ENCODE measurements at places on chromosomes 7 and 10.

DNA sequence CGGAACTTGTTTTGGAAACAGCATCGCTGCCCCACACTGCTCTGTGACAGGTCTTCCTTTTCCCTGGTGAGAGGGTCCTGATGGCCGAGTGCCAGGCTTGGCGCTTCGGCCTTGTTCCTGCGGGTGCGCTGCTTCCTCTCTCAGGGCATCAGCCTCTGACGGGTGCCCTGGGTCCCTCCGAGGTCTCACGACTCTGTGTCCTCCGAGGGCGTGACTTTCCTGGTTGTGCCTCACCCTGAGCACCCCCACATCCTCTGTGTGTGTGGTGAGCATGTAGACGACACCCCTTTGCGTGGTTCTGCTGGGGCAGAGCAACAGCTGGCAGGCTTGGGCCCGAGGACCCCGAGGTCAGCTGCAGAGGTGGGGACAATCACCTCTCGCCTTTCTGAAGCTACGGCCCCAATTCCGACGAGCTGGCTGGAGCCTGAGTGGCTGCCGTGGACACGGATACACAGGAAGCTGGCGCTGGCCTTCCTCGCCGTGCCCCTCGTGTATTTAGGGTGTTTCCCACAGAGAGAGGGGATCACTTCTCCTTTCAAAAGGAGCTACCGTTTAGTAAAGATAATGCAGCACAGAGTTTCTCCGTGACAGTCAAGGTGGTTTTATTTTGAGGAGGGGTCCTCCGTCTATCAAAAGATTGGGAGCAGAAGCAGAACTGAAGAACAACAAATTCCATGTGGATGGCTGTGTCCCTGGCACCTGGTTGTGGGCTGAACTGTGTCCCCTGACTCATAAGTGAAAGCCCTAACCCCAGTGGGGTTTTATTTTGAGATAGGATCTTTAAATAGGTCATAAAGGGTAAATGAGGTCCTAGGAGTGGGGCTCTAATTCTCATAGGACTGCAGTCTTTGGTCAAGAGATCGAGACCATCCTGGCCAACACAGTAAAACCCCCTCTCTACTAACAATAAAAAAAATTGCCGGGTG lies 36.2 kb upstream of the PITRM1 start:
- no peak for DNase-seq

DNA sequence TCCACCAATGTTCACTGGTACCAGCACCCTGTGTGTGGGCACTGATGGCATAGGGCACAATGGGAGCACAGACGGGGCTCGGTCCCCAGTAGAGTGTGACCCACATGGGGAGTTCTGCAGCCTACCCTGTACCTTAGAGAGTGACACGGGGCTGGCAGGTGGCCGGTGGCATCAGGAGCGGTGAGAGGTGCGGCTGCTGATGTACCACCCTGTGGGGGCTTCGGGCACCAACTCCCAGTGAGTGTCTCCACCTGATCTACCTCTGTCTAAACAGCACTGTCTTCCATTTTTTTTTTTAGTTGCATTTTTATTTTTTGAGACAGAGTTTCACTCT lies 4.1 kb downstream of the JAKMIP3 start:
- no peak for DNase-seq

GRCh38 chr7:67484244-67484751 lies 487.7 kb downstream of the TYW1 start:
- DNase-seq, result peak; percentile 59

DNA sequence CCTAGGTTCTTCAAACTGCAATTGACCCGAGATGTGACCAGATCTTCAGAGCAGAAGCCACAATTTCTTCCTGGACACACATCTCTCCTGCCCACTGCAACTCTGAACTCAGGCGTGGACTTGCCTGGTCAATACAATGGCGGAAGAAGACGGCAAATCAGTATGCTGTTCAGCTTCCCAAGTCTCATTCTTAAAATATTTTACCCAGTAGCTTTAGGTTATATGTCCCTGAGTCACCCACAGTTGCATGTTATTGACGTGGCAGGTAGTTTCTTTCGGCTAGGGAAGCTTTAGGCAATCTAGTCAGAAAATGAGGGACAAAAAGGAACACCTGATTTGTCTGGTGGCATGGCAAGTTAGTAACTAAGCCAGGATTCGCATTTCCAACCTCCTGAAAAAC lies 22.5 kb downstream of the CEP41 start:
- DNase-seq, result no peak
